ENCODE measurements at places on chromosomes 7 and 10. TPM values are rescaled to one million over a fixed set of nuclear protein-coding genes. Genes with fewer than 3 reads are reported as not detected.

The OIT3 gene
- total RNA-seq: not detected

The NUTM2B gene
- 0.43 TPM for total RNA-seq

The SFRP4 gene
- total RNA-seq: not detected

The NEUROD6 gene
- total RNA-seq: not detected

The MEIG1 gene
- total RNA-seq: not detected

The SLC26A3 gene
- total RNA-seq: not detected

GRCh38 chr7:66804001-66804400 lies 63.5 kb downstream of the RABGEF1 start:
- no peak overlapping the region for H3K4me3 ChIP-seq
- no peaks in the 10 kb centered on the region for H3K27me3 ChIP-seq
- no peak for DNase-seq
- no peaks in the 10 kb centered on the region for H3K36me3 ChIP-seq
- H3K4me1 ChIP-seq: no peaks in the 10 kb centered on the region

DNA sequence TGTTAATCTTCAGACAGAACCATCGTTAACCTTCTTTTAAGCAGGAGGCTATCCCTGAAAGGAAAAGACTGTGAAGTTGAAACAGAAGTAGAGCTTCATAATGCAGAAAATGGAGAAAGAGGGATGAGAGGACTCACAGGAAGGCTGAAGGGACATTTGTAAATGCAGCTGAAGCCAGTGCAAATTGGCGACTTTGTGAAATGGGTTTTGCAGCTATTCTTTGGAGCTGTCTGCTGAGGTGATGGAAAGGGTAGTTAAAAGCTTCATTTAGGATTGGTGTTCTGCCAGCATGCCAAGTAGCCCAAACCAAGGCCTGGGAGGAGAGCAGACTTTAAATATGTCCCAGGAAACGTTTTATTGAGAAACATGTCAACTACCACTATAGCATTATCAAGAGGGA lies 122.7 kb downstream of the INSYN2A start:
- no peak for DNase-seq
- no peak overlapping the region for H3K27ac ChIP-seq
- H3K36me3 ChIP-seq: no peaks in the 10 kb centered on the region
- no peaks in the 10 kb centered on the region for H3K27me3 ChIP-seq
- H3K4me3 ChIP-seq: no peak overlapping the region

DNA sequence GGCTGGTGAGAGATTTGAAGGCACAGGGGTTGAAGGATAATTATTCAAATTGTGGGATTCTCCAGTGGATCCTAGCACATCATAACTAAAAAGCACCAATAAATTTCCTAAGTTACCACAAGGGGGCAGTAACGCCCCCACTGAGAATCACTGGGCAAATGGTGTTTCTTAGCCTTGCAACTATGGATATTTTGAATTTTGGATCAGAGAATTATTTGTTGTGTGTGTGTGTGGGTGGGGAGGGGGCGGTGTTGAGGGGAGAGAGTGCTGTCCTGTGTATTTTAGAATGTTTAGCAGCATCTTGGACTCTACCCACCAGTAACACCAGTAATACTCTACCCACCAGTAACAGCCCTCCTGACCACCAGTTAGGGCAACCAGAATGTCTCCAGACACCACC lies 63.3 kb upstream of the PRKG1 start:
- no peak overlapping the region for H3K4me3 ChIP-seq
- DNase-seq: peak; percentile 57
- no peaks in the 10 kb centered on the region for H3K36me3 ChIP-seq
- H3K27me3 ChIP-seq: no peaks in the 10 kb centered on the region

DNA sequence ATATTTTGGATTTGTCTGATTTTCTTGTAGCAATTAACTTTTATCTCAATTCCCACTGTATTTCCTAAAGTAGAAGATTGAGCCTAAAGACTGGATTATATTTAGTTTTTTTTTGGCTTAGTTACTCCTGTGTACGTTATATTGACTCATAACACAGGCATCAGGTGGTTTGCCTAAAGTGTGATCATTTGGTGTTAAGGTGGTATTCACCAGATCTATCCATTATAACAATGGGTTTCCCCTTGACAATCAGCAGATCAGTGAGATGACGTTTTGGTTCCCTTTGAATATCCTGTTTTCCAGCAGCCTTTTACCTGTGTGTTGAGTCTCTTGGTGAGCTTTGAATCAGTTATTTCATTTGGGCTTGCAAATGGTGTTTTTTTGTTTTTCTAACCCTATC lies 18.1 kb downstream of the MAPK8 start:
- H3K4me1 ChIP-seq: peaks cover 13% of the 10 kb centered on the region
- H3K36me3 ChIP-seq: peaks cover 1% of the 10 kb centered on the region
- H3K4me3 ChIP-seq: no peak overlapping the region

- H3K36me3 ChIP-seq: no peaks in the 10 kb centered on the region
- no peak overlapping the region for H3K27ac ChIP-seq
- H3K4me1 ChIP-seq: no peaks in the 10 kb centered on the region
- no peaks in the 10 kb centered on the region for H3K27me3 ChIP-seq
- DNase-seq: peak; percentile 55
- H3K4me3 ChIP-seq: no peak overlapping the region
These were observed 133.0 kb downstream of the CYP26A1 start for GRCh38 chr10:93206652-93207051.

DNA sequence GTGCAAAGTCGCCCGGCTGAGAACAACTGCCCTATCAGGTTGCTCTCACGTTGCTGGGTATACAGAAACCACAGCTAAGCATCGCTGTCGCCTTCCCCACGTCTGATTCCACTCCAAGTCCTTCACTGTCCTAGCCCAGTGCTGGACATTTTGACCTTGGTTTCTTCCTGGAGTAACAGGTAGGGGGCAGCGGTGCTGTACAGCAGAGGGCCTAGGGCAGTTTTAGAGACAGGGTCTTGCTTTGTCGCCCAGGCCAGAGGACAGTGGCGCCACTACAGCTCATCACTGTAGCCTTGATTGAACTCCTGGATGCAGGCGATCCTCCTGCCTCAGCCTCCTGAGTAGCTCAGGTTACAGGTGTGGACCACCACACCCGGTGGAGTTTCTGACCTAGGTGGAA lies 2.6 kb downstream of the CLDN15 start:
- peak; percentile 32 for DNase-seq
- no peak overlapping the region for H3K4me3 ChIP-seq
- no peak overlapping the region for H3K27ac ChIP-seq
- no peaks in the 10 kb centered on the region for H3K36me3 ChIP-seq

- H3K27me3 ChIP-seq: no peaks in the 10 kb centered on the region
- no peak for DNase-seq
- H3K4me3 ChIP-seq: no peak overlapping the region
- H3K36me3 ChIP-seq: peaks cover 6% of the 10 kb centered on the region
- no peak overlapping the region for H3K27ac ChIP-seq
- no peaks in the 10 kb centered on the region for H3K4me1 ChIP-seq
These were observed 27.1 kb upstream of the TAS2R16 start for GRCh38 chr7:123022576-123022975.

DNA sequence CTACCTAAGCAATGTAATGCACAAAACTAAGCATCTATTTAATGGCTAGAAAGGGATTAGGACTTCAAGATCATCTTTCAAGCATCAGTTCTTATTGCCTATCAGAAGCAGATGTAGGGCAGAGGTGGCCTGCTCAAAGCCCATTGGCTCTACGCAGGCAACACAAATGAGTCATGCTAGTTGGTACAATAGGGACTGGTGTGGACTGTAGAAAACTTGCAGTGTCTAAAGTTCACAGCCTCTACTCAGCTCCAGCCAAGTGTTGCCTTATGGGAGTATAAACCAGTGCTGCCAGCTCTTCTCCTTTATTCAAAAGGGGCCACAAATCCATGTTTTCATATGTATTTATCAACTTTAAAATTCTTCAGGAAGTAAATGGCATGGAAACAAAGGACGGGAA lies 31.7 kb downstream of the ASAH2 start:
- no peak for DNase-seq
- no peak overlapping the region for H3K4me3 ChIP-seq
- H3K27ac ChIP-seq: no peak overlapping the region
- H3K27me3 ChIP-seq: no peaks in the 10 kb centered on the region
- H3K36me3 ChIP-seq: no peaks in the 10 kb centered on the region
- peaks cover 12% of the 10 kb centered on the region for H3K4me1 ChIP-seq
